Natural killer cell treated with Interleukin-12 subunit alpha and Interleukin-12 subunit beta and Interleukin-15 and Interleukin-18, amount 100 ng/mL, for 72 hours (primary cell): ENCODE measurements at places on chromosomes 13 and 19.

GRCh38 chr13:23610966-23611491 lies 40.8 kb downstream of the TNFRSF19 start:
- DNase-seq: no peak

DNA sequence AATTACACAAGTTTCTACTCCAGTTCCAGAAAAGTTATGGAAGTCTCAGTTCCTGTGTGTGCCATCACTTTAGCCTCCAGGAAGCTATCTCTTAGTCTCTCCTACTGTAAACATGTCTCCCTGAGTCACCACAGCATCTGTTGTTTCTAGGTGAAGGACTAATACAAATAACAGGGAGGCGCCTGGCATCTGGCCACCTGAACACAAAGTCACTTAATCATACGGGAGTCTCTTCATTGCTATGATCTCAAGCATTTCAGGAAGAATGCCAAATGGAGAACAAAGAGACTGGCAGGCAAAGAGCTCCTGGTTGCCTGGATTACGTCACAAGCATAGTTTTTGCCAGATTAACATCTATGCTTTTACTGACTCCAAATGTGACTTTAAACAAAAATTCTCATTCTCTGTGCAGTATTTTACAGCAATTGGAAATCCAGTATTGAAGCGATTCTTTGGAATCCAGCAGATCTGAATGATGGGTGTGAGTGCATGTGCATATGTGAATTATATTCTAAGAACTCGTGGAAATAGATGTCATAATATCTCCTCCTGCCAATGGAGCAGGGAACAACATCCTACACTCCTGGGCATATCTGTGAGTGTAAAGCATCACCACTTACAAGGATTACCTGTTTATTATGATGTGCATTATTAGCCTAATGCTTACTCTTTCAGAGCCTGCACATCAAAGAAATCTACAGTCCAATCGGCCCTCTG lies 572.8 kb downstream of the PCDH9 start:
- no peak for DNase-seq

GRCh38 chr19:1747285-1748114 lies 5.8 kb upstream of the ONECUT3 start:
- DNase-seq: no peak

GRCh38 chr13:25143706-25144105 lies 28.4 kb downstream of the AMER2 start:
- no peak for DNase-seq
